ENCODE measurements at places on chromosomes 1 and 21.

DNA sequence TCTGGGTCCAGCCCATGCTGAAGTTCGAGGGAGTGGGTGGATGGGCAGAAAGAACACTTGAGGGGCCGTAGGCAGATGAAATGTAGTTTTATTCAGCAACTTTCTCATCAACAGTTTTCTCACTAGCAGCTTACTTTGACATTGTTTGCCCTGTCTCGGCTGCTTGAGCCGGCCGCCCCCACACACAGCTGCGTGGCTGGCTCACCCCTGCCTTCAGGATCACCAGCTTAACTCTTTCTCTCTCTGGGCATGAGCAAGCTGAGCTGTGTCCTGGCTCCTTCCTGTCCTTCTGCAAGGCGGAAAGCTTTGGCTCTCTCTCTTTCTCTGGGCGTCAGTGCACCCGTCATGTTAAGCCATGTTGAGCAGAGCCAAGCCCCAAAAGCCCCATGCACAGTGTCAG, 104.4 kb upstream of the GNG12 start:
- no peak for DNase-seq

- DNase-seq = no peak
Measured at GRCh38 chr1:236160540-236161127, 18.3 kb downstream of the GPR137B start.

- DNase-seq = no peak
Measured at GRCh38 chr1:36966242-36966641, 68.1 kb downstream of the GRIK3 start.

GRCh38 chr21:44418876-44419230, 36.5 kb upstream of the LRRC3 start:
- no peak for DNase-seq

- no peak for DNase-seq
Measured at GRCh38 chr1:209650454-209650853, 1.8 kb downstream of the LAMB3 start.

GRCh38 chr1:11132563-11133293, 33.1 kb upstream of the EXOSC10 start:
- DNase-seq = no peak

- no peak for DNase-seq
Measured at GRCh38 chr1:162134646-162135045, 65.2 kb downstream of the NOS1AP start.

DNA sequence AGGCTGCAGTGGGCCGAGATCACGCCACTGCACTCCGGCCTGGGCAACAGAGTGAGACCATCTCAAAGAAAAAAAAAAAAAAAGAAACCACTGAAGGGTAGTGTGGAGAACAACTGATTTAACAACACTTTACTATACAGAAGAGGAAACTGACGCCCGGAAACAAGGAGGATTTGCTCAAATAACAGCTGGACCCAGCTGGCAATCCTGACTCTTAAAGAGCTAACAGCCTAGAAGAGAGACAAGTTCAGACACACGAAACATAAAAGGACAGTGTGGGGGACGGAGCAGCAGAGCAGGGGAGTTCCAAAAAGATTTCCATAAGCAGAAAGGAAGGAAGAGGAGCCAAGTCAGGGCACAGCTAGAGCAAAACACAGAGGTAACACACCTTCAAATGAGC, 4.4 kb downstream of the ECHDC2 start:
- no peak for DNase-seq

GRCh38 chr1:27632387-27633297, 2.3 kb downstream of the FGR start:
- no peak for DNase-seq

GRCh38 chr1:167416506-167416905, 101.8 kb downstream of the CD247 start:
- no peak for DNase-seq

GRCh38 chr1:88089961-88090360, 594.1 kb upstream of the PKN2 start:
- no peak for DNase-seq

DNA sequence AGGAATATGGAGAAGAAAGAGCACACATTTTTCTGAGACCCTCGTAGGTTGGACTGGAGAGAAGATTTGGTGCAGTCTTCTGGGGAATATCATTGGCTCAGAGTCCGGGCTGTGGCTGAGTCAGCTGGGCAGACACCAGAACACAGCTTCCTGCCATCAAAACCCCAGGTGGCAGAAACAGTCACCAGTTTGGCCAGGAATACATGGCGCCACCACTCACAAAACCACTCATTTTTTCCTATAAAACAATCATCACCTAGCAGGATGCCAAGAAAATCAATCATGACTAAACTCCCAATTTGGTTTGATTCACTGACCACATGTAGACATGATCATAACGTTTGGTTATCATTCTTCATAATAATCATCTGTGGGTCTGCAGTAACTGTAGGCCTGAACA, 178.1 kb upstream of the PBX1 start:
- DNase-seq = no peak

- peak; percentile 99 for DNase-seq
Measured at GRCh38 chr1:15835741-15836510, 11.6 kb upstream of the SPEN start.

- DNase-seq = no peak
Measured at GRCh38 chr1:51241119-51241518, 5.0 kb downstream of the RNF11 start.

DNA sequence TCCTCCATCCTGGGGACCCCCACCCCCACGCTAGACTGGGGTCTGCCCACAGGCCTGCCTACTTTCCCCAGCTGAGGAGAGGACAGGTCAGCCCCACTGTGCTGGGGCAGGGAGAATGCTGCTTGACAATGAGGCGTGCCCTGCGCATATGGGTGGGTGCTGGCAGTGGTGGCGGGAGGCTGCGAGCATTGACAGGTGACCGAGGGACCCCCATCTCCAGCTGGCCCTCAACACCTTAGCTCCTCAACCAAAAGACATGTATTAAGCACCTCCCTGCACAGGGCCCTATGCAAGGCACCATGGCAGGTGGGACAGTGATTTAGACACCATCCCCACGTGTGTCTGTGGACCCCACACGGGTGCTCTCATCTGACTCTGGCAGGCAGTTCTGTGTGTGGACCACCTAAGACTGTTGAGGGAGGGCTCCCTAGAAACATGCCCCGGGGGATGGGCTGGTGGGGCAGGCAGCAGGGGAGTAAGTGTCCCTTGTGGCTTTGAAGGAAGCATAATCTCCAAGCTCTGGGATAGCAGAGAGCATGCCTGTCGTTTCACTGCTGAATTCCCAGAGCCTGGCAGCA, 18.4 kb upstream of the ALX3 start:
- no peak for DNase-seq

DNA sequence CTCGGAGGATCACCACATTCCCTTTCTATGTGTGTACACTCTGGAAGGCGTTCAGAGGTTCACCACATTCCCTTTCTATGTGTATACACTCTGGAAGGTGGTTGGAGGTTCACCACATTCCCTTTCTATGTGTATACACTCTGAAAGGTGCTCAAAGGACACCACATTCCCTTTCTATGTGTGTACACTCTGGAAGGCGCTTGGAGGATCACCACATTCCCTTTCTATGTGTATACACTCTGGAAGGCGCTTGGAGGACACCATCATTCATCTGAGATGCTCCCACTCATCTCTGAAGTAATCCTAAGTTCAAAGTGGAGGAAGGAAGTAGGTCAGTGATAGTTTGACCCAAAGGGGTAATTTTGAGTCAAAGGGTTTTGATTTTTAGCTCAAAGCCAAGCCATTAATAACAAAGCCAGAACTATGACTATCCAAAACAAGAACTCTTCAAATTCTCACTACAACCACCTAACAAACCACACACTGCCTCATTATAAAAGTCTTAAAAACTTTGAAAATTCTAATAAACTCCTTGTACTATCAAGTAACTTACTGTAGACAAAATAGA, 32.9 kb downstream of the NRIP1 start:
- no peak for DNase-seq

- peak; percentile 37 for DNase-seq
Measured at GRCh38 chr1:42419126-42419821, 36.5 kb downstream of the ZMYND12 start.

GRCh38 chr1:188514917-188515316, 1686.2 kb downstream of the PLA2G4A start:
- DNase-seq = no peak

Measured in NCI-H345 (cell line).